Stimulated activated CD4-positive, alpha-beta T cell treated with anti-CD3 and anti-CD28 coated beads, Interleukin-1b, Interleukin-23, amount 100 ng/mL, for 1 hour (primary cell): ENCODE measurements at places on chromosomes 7 and 10.

GRCh38 chr7:155685070-155685790, 40.8 kb downstream of the RBM33 start:
- no peak for DNase-seq

- no peak for DNase-seq
Measured at GRCh38 chr10:122850705-122851640, 5.3 kb upstream of the CUZD1 start.

GRCh38 chr7:90119178-90119971, 34.9 kb upstream of the STEAP1 start:
- no peak for DNase-seq

DNA sequence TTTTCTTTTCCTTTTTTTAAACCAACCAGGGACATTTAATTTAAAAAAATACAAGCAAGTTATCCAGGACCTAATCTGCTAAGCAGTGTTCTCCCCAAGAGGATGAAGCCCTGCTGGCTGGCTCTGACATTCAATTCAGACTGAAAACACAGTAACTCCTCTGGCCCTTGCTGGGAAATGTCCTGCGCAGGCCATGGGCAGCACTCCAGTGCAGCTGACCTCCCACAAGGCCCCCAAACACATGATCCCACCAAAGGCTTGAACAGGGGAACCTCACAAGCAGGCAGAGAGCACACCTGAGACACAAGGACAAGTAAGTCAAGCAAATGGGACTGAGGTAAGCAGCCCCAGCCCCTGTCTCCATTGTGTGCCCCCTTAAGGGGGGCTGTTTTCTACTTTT, 56.9 kb upstream of the FHIP2A start:
- DNase-seq: no peak

GRCh38 chr10:111108441-111108840, 31.6 kb downstream of the ADRA2A start:
- no peak for DNase-seq

- DNase-seq: no peak
Measured at GRCh38 chr10:100687143-100688003, 58.0 kb upstream of the PAX2 start.

DNA sequence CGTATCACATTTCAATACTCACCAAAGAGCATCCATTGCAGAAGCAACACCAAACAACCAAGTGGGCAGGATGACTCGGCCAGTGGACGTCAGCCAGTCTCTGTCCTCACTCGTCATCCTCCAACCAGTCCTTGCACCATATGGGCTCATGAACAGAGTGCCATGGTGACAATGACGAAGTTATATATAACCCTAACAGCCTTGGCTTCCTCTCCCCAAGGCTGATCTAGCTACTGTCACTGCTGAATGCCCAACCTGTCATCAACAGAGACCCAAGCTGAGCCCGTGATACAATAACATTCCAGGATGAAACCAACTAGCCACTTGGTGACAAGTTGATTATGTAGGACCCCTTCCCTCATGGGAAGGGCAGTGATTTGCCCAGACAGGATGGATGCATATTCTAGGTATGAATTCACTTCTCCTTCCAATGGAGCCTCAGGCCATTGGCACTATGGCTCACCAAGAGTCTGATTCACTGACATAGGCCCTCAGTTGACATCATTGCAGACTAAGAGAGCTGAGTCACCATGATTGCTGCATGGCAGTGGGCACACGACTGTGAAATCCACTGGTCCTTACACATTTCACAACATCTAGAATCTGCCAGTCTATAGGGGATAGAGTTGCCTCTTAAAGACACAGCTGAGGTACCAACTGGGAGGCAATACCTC, 26.3 kb upstream of the PPIF start:
- no peak for DNase-seq

GRCh38 chr10:93865794-93866425, 27.9 kb upstream of the SLC35G1 start:
- DNase-seq: no peak

- DNase-seq: no peak
Measured at GRCh38 chr7:26865094-26865388, 651 bp upstream of the SKAP2 start.

DNA sequence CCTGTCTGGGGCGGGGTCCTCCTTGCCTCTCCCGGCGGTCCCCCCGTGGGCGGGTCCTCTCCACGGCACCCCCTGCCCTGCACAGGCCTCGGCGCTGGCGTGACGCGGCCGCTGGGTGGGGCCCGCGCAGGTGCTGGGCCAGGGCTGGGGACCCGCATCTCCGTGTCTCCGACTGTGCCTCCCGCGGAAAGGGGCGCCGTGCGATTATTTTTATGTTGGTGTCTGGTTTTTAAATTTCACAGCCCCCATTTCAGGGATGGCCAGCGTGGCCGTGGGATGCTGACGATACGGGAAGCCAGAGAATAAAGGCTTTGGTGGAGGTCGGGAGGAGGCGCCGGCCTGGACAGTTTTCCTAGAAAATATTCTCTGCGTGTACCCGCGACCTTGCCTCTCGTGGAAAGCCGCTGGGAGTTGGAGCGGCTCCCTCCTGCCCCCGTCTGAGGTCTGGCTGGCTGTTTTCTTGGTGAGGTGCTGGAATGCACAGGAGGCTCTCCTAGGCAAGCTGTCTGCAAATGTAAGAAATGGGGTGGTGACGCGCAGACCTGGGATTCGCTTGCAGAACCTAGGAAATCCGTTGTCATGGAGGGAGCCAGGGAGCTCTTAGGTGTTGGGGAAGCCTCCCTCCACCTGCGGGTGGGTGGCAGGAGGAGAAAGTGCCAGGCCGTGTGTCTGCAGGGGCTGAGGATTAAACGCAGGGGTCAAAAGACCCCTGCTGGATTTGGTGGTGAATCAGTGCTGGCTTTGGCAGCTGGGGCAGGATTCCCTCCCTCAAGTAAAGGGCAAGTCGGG, 28.7 kb upstream of the JAKMIP3 start:
- DNase-seq: no peak
